ENCODE measurements at places on chromosomes 4 and X.

DNA sequence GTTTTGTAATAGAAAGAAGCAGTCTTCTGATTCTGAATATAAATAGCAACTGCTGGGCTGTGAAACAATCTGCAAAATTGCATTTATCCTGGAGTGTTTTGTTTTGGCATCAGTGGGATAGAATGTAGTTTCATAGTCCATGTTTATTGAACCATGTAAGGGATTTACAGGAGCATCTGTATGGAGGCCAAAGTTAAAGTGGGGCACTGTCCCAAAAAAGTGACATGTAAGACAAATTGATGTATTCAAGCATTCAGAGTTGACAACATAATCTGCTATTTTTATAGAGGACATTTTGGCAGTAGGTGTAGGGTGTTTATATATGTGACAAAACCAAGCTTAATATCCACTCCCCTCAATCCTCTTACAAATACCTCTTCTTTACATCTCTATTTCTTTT lies 200.5 kb upstream of the ANK2 start:
- no peak for DNase-seq

- no peak for DNase-seq
Observed at GRCh38 chrX:71927040-71927439, 16.4 kb downstream of the NHSL2 start.

DNA sequence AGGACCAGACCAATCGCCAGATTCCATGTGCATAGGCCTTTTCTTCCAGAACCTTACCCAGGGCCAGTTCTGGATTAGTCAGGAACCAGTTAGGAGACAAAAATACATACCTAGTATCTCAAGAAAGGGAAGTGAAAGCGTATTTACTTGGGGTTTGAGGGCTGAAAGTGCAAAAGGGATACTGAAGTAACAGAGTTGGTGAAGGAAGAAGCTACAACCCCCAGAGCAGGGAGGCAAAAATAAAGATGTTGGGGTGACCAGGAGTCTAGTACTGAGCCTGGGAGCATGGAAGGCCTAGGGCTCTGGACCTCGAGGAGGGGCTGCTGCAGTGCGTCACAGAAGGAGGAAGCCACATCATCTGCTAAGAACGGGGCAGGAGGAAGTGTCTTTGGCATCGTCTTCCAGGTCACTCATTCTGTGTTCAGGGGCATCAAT lies 38.3 kb downstream of the TKTL1 start:
- DNase-seq = no peak

- DNase-seq = no peak
Observed at GRCh38 chr4:23015821-23016220, 323.1 kb downstream of the GBA3 start.

DNA sequence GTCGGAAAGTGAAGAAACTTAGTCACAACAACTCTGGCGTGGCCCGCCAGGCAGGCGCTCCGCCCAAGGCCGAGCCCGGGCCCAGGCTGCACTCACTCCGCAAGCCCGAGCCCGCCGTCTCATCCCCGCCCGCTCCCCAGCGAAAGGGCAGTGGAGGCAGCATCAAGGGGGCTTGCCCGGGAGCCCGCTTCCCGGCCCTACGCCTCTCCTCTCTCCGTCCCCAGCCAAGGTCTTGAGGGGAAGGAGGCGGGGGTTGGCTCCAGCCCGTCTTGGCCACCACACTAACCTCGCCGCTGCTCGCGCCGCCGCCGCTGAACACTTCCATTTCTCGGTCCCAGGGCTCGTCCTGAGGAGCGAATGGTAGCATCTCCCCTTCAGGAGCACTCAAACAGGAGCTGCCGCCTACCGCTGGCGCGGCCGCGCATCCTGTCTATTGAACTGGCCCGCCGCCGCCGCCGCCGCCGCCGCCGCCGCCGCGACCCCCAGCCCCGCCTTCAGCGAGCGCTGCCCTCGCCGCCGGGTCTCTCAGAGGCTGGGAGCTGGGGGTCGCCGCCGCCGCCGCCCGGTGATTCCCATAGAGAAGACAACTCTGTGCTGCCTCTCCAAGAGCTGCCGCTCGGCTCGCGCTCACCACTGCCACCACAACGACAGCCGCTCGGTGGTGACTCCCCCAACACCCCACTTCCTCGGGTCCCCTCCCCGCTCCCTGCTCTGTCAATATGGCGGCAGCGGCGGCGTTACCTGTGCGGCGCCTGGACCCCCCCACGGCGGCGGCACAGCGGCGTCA lies at the start of gene RPS6KA6:
RPS6KA6 (minus strand) TSS at position 667 of the 787 bp plus-strand sequence; CDS start at position 367, 300 bp downstream.
- no peak for DNase-seq

- DNase-seq = no peak
Observed at GRCh38 chrX:133523081-133523487, 107.8 kb upstream of the GPC4 start.

GRCh38 chrX:20431486-20431885 lies 164.8 kb upstream of the RPS6KA3 start:
- no peak for DNase-seq

DNA sequence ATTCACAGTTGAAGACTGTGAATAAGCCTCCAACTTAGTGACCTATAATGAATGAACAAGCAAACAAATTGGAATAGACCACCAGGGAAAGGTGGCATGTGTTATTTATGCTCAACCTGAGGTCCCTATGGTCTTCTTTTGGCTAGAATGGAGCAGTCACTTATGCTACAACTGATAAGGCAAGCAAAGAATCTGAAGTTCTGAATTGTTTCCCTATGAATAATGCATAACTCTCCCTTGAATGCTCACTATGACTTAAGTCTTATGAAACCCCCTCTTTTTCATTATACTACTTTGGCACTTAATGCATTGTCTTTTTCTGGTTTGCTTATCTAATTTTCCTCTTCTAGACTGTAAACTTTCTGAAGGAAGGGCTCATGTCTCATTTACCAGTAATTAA lies 2.6 kb downstream of the GIMD1 start:
- no peak for DNase-seq

GRCh38 chr4:33649471-33649870 lies 2594.8 kb downstream of the ARAP2 start:
- DNase-seq = no peak

DNA sequence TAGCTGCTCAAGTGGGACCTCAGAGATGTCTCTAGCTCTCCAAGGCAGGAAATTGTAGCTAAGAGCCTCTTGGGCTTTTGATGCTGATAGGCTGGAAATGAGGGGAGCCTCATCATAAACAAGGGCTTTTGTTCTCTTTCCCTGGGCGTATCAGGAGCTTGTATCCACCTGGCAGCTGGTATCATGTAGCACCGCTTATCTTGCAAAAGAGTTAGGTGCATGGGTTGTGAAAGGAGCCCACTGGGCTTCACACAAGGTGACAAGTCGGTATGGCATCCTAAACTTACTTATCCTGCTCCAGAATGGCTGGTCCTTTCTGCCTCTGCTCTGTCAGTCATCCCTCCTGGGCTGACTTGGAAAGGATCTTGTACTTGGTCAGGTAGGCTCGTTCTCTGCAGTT lies 565.8 kb downstream of the GRXCR1 start:
- no peak for DNase-seq

GRCh38 chr4:184787766-184788503 lies 37.8 kb downstream of the ACSL1 start:
- no peak for DNase-seq

GRCh38 chr4:108155373-108155772 lies 13.4 kb downstream of the LEF1 start:
- no peak for DNase-seq

DNA sequence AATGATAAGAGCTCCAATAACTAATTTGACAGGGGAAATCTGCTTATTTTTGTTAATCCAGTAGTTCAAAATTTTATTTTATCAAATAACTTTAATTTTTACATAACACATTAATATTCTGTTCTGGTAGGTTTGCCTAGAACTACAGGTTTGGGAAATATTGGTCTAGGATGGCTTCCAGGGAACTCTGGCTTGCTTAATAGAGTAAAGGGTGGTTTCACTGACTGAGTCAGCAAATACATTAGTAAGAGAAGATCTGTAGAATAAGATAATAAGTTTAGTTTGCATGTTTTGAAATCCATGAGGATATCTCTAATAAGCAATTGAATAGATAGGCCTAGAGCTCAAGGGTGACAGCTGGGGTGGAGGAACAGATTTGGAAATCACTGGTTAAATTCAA lies 500.7 kb downstream of the ZNF674 start:
- DNase-seq = no peak

- DNase-seq = no peak
Observed at GRCh38 chrX:56107320-56107719, 124.8 kb upstream of the KLF8 start.

DNA sequence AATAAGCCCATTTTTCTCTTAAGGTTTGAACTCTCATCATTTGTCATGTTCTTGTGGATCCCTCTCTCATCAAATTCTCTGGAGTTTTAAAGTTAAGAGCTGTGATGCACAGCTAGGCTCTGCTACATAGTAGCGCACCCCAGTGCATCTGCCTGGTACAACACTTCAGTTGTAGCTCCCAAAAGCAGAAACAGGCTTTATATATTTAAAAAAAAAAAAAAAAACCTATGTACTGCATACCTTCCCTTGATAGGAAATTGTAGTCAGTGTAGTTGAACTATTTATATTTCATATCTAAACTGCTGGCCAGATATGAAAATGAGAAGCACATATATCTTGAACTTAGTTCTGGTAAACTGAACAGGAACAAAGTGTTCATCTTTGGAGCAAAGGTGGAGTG lies 131.4 kb downstream of the KLHL13 start:
- DNase-seq = no peak

GRCh38 chrX:109351557-109351956 lies 130.3 kb downstream of the GUCY2F start:
- DNase-seq = no peak

DNA sequence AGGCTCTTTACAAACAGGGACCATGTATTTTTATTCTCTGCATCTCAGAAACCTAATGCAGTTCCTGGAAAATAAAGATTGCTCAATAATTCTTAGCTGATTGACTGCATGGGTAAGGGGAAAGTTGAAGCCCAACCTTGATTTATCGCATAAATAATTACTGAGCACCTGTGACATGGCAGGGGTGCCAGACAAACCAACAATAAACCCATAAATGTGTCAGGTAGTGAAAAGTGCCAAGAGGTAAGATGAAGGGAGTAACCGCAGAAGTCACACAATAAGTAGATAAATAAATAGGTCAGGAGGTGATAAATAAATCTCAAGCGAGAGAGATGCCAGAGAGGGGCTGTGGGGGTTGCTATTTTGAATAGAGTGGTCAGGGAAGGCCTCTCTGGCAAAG lies 20.1 kb upstream of the AP1S2 start:
- DNase-seq = no peak

DNA sequence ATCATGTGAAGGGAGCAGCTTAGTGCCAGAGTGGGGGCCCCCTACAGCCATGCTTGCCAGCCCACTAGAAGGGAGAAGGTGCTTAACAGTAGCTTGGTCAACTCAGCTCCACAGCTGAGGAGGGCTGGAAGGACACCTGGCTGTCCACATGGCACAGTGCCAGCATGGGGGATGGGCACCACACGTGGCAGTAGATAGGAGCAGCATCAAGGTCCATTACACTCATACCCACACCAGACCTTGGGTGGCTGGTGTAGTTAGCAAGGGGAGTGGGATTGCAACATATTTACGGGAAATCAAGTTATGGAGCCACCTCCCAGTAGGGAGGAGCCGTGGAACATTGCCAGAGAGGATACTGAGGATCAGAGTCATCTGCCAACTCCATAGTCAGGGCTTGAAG lies 37.9 kb upstream of the SLC4A4 start:
- DNase-seq = no peak

GRCh38 chr4:186404562-186405134 lies 138.7 kb downstream of the F11 start:
- DNase-seq = no peak

- DNase-seq = no peak
Observed at GRCh38 chrX:68146054-68146453, 287.2 kb downstream of the OPHN1 start.

- no peak for DNase-seq
Observed at GRCh38 chr4:185190306-185190856, 13.4 kb downstream of the CFAP97 start.

- no peak for DNase-seq
Observed at GRCh38 chr4:71604785-71605184, 179.1 kb downstream of the GC start.

DNA sequence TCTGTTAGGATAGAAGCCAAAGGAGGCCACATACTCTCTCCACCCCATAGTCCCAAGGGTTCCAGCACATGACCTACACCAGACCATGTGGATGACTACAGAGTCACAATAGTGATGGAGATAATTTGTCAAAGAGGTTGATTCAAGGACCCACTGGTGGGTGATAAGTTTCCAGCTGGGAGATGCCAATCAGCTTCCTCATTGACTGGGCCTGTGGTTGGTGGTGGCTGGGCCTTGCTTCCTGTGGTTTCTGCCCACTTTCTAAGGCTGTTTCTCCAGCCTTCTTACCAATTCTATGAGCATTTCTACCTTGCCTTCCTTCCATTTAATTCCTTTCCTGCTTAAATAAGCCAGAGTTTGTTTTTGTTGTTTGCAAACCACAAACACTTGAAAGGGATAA lies 95.5 kb upstream of the CPEB2 start:
- no peak for DNase-seq

GRCh38 chr4:53186714-53187358 lies 179.0 kb downstream of the SCFD2 start:
- no peak for DNase-seq

- DNase-seq = no peak
Observed at GRCh38 chrX:33330798-33331197, 119.4 kb upstream of the DMD start.

DNA sequence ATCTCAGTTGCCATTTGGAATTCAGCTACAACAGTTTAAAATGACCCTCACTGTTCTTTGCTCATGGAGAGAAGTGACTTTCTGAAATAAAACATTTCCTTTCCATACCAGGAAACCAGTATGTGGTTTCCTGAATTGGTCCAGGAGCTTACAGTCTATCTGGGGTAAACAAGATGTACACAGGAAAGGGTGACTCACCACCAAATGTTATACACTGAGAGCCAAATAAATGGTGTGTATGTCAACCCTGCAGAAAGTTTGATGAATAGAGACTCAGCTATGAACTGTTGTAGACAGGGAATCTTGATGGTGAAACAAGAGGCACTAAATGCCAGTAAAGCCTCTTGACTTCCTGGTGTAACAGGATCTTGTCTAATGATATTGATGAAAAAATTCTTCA lies 100.4 kb downstream of the HS6ST2 start:
- DNase-seq = no peak

Measured in stimulated activated CD4-positive, alpha-beta T cell treated with anti-CD3 and anti-CD28 coated beads, Interleukin-4, amount 100 ng/mL, for 48 hours (primary cell).